Foreskin fibroblast (primary cell): ENCODE measurements at places on chromosomes 6 and 20.

DNA sequence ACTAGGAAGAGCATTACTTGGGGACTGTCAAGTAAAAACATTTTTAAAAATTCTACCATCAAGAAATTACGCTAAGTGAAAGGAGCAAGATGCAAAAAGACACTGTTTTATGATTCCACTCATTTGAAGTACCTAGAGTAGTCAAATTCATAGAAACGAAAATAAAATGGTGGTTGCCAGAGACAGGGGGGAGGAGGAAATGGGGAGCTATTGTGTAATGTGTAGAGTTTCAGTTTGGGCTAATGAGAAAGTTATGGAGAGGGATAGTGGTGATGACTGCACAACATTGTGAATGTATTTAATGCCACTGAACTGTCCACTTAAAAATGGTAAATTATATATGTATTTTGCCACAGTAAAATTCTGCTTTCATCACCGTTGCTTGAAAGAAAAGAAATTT lies 83.8 kb downstream of the UST start:
- DNase-seq, result no peak

GRCh38 chr6:139439349-139439748 lies 64.9 kb upstream of the CITED2 start:
- no peak for DNase-seq

- peak; percentile 63 for DNase-seq
Observed at GRCh38 chr6:5584078-5584482, 322.8 kb downstream of the FARS2 start.

DNA sequence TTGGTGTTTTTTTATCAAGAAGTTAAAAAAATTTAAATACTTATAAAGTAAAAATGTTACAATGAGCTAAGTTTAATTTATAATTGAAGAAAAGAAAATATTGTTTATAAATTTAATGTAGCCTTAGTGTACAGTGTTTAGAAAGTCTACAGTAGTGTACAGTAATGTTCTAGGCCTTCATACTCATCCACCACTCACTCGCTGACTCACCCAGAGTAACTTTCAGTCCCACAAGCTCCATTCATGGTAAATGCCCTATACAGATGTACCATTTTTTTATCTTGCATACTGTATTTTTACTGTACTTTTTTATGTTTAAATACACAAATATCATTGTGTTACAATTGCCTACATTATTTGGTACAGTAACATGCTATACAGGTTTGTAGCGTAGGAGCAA lies 26.0 kb downstream of the HTR1E start:
- DNase-seq, result no peak

DNA sequence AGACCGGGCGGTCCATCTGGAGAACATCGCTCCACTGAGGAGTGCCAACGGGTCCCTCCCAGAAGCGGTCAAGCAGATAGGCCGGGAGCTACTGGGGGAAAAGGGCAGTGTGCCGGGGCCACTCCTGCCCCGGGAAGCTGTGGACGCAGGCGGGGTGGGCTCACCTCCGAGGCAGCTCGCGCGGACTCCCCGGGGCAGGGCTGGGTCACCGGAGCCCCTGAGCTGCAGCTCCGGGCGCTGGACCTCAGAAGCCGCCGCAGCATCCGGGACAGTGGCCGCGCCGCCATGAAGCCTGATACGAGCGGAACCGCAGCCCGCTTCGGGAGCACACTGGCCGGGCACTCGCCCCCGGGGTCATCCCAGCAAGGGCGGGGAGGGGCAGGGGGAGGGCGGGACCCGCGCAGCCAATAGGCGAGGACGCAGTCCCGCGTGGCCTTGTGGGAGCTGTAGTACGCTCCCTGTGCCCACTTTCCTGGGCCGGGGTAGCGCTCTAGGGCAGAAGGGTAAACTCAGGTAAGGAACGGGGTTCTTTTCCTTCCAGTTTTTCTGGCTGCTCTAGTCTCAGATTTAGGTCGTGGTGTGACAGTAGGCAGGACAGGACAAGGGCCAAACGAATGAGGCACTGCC lies at the start of gene MOCS1:
Gene MOCS1 (minus strand): TSS at position 332 of the 627 bp plus-strand sequence. CDS start 45 bp downstream, at position 287.
- DNase-seq, result peak; percentile 67

GRCh38 chr6:15425947-15426346 lies 180.1 kb downstream of the JARID2 start:
- DNase-seq, result no peak

- no peak for DNase-seq
Observed at GRCh38 chr20:48287552-48288170, 502.4 kb upstream of the SULF2 start.

GRCh38 chr6:89416796-89417195 lies 4.7 kb upstream of the RRAGD start:
- DNase-seq, result no peak

GRCh38 chr6:106141441-106142237 lies 55.5 kb downstream of the PRDM1 start:
- no peak for DNase-seq

DNA sequence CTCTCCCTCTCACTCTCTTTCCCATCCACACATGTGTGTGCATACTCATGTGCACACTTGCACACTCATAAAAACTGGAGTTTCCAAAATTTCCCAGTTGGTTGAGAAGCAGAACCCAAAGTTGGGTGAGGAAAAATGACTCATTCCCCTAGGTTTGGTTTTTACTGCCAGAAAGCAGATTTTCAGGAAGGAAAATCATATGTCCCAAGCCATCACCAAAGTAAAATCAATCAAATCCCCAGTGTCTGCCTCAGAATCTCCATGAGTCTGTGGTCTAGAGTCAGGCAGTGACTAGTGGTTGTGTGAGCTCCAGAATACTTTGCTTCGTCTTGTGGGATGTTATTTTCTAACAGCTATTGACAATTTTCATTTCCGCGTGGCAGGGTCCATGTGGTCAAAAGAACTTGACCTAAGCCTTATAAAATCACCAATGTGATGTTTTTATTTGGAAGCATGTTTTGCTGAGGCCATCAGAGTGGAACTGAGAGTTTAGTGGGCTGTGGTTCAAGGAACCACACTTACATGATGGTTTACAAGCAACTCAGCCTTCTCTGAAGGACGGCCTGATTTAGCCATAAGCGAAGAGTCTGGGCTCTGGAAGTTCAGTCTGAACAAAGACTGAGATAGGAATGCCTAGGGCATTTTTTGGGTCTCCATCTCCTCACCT lies 81.9 kb upstream of the CCN6 start:
- DNase-seq, result peak; percentile 62

DNA sequence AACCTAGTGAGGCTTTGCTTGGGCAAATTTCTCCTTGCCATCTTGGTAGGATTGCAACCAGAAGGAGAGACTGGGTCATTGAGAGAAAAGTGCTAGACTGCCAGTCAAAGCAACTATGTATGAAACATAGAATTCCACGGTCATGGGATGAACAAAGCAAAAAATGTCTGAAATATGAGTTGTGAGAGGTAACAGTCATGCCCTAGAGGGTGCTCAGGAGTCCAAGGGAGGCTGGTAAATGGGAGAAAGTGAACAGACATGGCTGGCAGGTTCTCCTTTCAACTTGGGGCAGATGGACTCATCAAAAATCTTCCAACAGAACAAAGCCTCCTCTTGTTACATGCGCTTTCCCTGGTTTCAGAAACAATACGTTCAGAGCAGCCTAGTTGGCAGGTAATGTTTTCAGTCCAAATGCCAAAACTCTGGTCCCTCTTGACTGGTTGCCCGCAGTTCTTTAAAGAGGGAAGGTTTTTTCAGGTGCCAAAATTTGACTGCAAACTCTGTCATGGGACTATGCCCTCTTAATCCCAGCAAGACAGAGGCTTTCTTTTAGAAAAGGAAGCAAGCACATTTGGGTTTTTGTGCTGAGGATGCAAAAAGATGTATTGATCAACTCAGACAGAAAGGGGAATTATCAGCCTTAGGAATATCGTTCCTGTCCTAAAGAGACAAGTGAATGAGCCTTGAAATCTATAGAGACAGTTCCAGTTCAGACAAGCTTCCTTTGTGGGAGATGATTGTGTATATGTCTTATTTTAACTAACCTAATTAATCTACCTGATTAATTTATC lies 68.5 kb upstream of the SASH1 start:
- DNase-seq, result peak; percentile 35

DNA sequence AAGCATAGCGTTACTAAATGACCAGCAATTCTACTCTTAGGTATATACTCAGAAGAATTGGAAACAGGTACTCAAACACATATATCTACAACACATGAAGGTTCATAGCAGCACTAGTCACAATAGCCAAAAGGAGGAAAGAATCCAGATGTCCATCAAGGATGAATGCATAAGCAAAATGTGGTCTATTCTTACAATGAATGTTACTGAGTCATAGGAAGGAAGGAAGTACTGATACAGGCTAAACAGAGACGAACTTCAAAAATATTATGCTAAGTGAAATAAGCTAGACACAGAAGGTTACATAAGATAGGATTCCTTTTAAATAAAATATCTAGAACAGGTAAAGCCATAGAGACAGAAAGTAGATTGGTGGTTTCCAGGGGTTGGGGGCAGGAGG lies 93.5 kb downstream of the MAP3K7 start:
- peak; percentile 32 for DNase-seq

DNA sequence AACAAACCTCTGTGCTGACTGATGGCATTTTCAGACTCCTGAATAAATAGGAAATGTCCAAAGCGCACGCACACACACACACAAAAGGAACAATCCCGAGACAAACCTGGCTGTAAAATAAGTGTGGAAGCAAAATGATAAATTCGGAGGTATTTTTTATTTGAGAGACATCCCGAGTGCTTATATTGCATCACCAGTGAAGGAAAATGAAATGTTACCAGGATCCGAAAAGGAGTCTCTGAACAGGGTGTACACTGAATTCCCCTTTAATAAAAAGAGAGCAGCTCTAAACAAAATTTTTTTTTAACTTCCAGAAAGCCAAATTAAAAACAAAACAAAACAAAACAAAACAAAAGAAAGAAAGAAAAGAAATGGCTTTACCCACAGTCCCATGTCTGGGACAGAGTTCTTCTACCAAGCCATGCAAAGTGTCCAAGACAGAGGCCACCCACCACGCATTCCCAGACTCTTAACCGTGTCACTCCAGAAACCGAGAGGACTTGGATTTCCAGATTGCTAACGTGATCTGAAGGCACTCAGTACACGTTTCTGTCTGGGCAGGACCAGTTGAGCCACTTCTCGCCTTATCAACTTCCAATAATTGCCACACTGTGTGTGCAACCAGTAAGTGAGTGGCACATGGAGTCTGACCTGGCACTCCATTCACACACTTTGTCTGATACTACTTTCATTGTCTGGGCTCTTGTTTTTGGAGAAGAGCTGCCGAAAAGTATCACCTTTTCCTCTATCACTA lies 817 bp downstream of the ME1 start:
- DNase-seq, result peak; percentile 43

GRCh38 chr6:157534977-157535339 lies 154.0 kb downstream of the ZDHHC14 start:
- no peak for DNase-seq

DNA sequence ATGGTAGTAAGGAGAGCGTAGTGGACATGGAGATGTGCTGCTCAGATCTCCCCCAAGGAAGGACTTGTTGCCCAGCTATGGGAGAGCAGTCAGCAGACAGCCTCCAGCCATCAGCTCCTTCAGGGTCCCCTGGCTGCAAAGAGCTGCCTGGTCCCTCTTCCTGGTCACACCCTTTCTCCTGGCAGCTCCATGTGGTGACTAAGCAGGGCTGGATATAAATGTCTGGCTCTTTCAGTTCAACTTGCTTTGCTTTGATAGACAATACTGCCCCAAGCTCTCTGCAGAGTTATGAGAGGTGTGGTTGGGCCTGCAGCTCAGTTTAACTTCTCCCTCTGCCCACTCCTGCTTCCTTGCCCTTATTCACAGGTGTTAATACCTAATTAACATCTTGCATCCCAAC lies 64.1 kb upstream of the DDR1 start:
- DNase-seq, result peak; percentile 89

GRCh38 chr6:106730264-106730663 lies 100.9 kb downstream of the QRSL1 start:
- no peak for DNase-seq

- DNase-seq, result no peak
Observed at GRCh38 chr6:158996856-158997255, 3.1 kb downstream of the RSPH3 start.

- DNase-seq, result peak; percentile 34
Observed at GRCh38 chr6:130843575-130844320, 16.5 kb downstream of the SMLR1 start.

DNA sequence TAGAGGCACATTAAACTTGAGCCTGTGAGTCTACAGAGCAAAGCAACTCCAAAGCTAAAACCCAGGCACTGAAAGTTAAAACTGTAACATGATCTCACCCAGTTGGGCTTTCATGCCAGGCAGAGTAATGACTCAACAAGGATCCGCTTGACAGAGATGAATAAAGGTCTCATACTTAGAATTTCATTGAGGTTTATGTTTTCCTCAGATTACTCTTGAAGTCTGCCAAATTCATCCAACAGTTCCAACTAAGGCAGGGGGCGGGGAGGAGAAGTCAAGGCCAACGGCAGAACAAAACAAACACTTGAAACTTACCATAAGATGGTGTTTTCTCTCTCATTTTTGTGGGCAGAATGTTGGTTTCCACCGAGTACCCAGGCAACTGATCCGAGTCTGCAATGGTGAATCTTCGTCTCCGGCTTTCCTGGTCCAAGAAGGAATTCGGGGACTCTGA lies 54.0 kb upstream of the IPCEF1 start:
- DNase-seq, result peak; percentile 92

DNA sequence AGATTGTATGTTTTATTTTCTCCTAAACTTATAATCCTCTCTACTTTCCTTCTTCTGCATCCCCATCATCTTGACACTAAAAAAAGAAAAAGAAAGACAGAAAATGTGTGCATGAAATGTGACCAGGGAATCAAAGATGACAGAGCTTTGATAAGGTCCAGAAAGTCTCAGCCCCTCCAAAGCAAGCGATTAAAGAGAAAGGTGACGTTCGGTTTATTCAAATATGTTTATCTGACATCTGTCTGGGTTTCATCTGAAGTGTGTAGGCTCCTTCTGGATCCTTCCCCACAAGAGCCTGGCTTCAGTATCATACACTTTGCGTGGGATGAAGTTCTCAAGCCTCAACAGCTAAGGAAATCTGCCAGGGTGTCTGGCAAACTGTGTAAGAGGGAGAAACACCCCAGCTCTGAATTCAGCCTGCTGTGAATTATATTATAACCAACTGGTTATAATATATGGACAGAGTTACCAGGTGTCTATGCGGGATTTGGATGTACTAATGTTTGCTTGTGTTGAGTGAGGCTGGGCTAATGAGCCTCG lies 263.0 kb downstream of the ZNF217 start:
- DNase-seq, result no peak

DNA sequence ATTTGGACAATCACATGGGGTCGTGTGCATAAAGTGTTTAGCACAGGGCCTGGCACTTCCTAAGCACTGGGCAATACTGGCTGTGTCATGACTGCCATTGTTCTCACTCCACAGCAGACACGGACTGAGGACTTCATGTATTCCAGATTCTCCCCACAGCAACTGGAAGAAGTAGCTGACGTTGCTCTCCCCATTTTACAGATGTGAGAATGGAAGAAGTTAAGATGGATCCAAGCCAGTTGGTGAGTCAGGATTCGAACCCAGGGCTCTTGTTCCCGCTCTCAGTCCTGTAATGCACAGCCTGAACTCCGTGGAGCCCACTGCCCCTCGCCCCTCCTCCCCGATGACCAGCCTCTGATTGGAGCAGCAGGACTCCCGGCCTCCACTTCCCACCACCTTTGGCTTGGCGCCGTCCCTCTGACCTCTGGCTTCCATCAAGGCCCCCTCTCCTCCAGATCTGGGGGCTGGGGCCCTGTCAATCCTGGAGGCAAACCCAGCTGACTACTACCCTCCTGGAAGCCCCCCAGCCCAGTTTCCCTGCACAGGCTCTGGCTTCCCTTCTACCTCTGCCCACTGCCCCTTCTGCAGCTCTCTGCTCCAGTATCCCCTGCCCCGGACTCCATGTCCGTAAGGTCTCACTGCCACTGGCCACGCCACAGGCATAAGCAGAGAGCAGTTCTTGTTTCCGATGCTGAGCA lies 12.7 kb downstream of the NOL4L start:
- DNase-seq, result no peak
